ENCODE measurements at places on chromosomes 1 and 21.

GRCh38 chr1:40717955-40718354 is 26.5 kb downstream of the NFYC start:
- no peak for DNase-seq

DNA sequence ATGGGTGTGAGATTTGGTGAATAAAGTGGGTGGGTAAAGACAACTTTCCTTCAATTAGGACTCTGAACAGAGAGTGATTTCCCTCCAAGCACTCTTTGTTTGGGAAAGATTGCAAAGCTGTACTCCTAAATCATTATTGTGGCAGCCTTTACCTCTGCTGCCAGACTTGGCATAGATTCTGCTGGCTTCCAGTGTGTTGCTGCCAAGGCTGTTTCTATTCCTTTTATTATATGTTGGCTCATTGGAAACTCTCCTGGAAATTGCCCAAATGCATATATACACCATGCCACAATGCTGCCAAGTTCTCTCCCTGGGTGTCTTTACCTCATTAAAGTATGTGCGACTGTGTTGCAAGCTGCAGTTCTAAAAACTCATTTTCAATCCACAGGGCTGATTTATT is 668.0 kb downstream of the MRPL39 start:
- DNase-seq: no peak

DNA sequence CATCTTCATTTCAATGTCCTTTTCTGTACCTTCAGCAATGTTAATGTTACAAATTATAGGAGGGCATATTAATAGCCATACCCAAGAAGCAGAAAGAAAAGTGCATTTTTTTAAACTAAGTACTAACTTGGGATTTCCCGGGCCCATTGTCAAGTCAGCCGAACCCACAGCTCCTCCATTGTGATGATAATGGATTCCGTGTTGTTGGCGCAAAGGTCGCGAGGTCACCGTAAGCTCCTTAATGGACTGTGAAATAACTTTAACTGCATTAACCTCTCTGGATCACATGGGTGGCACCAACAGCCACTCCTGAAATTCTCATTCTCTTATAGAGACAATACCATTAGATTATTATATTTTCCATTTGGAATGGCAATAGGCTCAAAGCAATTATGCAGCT is 250.6 kb upstream of the RRP15 start:
- no peak for DNase-seq

GRCh38 chr1:47662068-47662467 is 224.2 kb downstream of the FOXD2 start:
- no peak for DNase-seq

DNA sequence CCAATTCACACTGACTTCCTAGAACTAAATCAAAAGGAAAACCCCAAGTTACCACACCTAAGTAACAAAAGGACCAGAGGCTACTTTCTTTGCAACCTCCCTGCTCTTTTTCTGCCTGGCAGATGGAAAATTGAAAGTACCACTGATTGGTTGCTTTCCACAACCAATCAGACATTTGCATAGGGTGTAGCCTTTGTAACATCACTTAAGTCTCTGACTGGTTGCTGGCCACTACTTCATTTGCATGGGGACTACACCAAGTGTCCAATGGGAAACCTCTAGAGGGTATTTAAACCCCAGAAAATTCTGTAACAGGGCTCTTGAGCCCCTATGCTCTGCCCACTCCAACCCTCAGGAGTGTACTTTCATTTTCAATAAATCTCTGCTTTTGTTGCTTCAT is 365.0 kb downstream of the LTN1 start:
- no peak for DNase-seq

DNA sequence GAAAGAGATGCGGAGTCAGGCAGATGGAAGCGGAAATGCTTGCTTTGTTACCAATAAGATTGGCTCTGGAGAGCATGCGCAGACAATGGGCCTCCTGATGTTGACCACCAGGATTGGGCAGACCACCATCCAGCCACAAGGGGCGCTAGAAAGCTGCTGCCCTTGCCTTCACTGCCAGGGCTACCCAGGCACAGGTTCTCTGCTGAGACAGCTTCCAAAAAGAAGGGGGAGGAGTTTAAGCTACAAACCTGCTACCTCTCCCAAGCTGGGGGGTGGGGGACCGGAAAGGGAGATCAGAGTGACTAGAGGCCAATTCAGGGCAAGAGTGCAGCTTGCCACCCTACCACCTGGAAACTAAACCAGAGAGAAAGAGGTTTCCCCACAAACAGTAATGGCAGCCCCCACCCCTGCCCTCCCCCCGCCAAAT is 369.7 kb downstream of the RRAGC start:
- peak; percentile 40 for DNase-seq

GRCh38 chr1:52102336-52103013 is 39.4 kb upstream of the ZFYVE9 start:
- DNase-seq: no peak

DNA sequence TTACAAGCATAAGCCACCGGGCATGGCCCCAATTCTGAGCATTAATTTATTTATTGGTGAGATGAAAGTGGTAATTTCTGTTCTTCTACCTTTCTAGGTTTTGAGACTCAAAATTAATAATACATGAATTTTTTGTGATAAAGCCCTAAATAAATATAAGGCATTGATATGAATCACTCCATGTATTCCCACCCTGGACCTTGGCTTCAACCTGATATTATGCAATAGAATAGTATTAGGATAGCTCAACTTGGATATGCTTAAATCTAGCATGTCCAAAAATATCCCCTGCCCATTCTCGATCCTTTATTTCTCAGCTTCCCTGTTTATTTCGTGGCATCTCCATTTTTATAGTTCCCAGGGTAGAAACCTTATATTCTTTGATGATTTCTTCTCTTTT is 2.5 kb downstream of the AGL start:
- DNase-seq: no peak

GRCh38 chr1:10187026-10187334 is 23.4 kb upstream of the KIF1B start:
- no peak for DNase-seq

- no peak for DNase-seq
These were observed 682.4 kb upstream of the ADAMTS5 start for GRCh38 chr21:27649323-27649722.

GRCh38 chr1:174413632-174414031 is 34.1 kb upstream of the GPR52 start:
- DNase-seq: no peak

GRCh38 chr1:48102766-48103165 is 105.6 kb upstream of the TRABD2B start:
- DNase-seq: no peak

DNA sequence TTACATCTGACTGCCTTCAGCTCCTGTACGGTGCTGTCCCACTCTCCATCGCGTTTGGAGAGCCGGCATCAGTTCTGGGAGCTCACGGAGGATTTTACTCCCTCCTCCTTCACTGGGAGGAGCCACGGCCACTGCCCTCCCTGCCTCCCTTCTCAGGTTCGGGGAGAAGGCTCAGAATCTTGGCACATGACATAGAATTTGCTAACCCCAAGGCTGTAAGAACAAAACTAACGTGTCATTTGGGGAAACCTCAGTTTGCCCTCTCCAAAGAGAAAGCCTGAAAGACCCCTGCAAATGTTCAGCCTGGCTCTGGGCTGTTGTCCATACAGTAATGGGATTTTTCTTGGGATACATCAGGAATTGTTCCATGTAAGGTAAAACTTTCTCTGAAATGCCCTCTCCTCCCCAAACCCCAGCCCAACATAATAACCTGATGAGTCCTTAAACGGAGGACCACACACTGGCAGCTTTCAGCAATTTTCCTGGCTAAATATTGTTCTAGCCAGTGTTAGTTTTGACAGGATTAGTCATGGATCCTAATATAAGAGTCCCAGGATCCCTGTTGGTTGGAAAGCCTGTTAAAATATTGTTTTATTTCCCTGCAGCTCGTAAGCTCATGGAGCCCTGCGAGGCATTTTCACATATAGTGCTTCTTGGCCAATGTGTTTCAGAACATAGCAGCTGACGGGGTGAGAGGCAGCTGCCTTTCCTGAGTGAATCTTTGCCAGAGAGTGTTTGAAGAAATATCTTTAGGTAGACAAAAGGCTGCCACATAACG is 98.8 kb downstream of the RHOU start:
- DNase-seq: no peak

GRCh38 chr1:94677714-94678113 is 136.2 kb upstream of the F3 start:
- DNase-seq: no peak

- DNase-seq: no peak
These were observed 4.3 kb downstream of the GPR88 start for GRCh38 chr1:100542285-100542684.

- DNase-seq: no peak
These were observed 36.2 kb upstream of the KCNA10 start for GRCh38 chr1:110554871-110555801.

- no peak for DNase-seq
These were observed 155.5 kb downstream of the KCNH1 start for GRCh38 chr1:210978316-210978973.

GRCh38 chr1:3011127-3011526 is 10.1 kb upstream of the ACTRT2 start:
- DNase-seq: no peak

DNA sequence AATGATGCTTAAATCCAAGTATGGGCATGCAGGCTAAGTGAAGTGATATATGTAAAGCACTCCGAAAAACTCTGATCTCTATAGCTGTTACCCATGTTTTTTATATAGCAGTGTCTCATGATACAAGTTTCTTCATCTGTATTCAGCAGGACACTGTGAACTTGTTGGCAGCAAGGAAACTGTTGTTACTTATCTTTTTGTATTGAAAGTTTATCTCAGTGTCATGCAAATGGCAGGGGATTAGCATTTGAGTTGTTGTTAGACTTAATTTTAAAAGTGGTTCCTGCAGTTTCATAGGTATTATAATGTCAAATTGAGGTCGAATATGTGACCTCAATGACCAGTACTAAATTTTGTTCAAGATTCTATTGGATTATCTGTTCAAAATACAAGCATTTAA is 47.9 kb downstream of the NCAM2 start:
- no peak for DNase-seq

DNA sequence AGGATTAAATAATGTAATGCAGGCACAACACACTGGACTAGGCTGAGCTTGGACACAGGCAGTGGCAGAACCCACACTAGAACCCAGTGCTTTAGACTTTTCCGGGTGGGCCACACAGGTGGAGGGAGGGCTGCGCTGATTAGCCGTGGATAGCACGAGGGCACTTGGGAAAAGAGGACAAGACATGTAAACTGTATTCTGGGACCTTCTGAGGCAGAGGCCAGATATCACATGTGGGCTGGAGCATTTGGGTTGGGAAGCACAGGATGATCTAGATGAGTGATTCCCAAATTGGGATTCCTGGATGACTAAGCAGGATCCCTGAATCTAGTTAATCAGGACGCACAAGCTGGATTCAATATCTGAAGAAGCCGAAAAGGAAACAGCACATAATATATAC is 20.3 kb upstream of the A3GALT2 start:
- no peak for DNase-seq

DNA sequence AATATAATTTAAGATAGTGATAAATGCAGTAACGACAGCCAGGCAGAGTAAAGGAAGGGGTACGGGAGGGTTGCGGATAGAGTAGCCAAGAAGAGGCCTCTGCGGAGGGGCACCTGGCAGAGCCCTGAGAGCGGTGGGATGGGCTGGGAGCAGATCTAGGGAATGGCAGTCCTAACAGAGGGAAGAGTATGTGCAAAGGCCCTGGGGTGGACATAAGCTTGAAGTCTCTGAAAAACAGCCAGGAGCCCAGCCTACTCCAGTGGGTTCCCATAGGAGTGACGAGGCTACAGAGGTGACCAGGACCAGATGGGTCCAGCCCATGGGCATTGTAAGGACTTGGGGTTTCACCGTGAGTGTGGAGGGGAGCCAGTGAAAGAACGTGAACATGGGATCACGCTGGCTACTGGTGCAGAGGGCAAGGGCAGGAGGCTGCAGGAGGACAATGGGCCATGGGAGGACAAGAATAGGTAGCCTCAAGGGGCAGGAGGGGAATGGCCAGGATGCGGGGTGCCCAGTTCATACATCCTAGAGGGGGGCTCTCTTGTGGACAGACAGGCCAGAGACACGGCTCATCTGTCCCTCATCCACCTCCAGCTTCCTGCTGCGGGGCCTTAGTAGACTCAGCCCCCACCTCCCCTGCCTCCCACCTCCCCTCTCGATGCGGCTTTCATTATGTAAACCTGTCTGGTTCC is 185.7 kb upstream of the VAMP3 start:
- no peak for DNase-seq

DNA sequence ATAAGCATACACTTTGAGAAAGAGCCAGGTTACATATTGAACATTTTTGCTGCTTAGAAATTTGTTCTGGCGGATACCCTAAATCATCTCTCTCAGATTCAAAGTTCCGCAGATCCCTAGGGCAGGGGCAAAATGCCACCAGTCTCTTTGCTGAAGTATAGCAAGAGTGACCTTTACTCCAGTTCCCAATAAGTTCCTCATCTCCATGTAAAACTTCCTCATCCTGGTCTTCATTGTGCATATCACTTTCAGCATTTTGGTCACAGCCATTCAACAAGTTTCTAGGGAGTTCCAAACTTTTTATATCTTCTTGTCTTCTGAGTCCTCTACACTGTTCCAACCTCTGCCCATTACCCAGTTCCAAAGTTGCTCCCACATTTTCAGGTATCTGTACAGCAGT is 23.3 kb upstream of the LYPD8 start:
- DNase-seq: no peak

GRCh38 chr1:83697961-83698360 is 301.0 kb downstream of the TTLL7 start:
- DNase-seq: no peak

DNA sequence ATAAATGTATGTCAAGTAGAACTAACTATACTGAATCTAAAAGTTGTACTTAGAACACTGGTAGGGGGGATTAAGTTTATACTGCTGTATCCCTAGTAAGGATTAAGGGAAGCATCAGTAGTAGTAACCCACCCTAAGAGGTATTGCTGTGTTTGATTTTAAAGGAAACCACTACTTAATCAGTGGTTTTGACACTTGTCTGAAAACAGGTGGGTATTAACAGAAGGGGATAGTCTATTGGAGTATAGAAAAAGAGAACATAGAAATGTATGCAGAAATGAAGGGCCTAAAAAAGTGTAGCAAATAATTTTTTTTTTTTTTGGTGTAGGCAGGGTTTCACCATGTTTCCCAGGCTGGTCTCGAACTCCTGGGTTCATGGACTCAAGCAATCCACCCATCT is 2.2 kb downstream of the MIGA1 start:
- DNase-seq: no peak

DNA sequence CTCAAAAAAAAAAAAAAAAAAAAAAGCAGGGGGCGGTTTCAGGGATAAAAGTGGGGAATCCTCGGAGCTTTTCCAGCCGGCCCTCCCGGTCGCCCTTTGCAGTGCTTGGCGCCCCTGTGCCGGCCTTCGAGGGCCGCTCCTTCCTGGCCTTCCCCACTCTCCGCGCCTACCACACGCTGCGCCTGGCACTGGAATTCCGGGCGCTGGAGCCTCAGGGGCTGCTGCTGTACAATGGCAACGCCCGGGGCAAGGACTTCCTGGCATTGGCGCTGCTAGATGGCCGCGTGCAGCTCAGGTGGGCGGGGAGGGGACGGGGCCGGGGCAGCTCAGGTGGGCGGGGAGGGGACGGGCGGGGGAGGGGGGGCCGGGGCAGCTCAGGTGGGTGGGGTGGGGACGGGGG is 25.3 kb downstream of the RNF223 start:
- DNase-seq: no peak

All from D721Med (cell line).